Osteocyte (in vitro differentiated cells): ENCODE measurements at places on chromosomes 11 and 22. TPM values are rescaled to one million over a fixed set of nuclear protein-coding genes. Genes with fewer than 3 reads are reported as not detected.

DNA sequence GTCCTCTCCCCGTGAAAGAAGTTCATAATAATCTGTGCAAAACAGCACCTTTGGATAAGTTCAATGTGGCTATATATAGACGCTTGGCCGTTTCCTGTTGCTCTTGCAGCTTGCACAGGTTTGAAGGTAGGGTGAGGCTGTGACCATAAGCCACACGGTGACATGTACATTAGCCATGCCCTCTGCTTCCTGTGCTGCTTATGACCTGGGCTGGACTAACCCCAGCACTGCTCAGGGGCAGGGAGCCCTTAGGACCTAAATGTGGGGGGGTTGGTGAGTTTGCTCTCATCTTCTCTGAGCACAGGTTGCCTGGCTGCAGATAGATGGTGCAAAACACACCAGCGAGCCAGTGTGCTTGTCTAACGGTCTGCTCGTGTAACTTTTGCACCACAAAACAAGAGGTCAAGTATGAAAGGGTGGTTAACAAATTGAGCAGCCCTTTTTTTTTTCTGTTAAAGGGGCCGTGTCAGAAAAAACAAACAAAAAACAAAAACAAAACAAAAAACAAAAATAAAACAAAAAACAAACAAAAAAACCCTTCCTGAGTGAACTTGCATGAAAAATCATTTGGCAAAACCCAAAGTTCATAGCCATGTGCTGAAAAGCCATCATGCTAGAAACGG lies 37.3 kb downstream of the FLI1 start:
- DNase-seq = no peak

DNA sequence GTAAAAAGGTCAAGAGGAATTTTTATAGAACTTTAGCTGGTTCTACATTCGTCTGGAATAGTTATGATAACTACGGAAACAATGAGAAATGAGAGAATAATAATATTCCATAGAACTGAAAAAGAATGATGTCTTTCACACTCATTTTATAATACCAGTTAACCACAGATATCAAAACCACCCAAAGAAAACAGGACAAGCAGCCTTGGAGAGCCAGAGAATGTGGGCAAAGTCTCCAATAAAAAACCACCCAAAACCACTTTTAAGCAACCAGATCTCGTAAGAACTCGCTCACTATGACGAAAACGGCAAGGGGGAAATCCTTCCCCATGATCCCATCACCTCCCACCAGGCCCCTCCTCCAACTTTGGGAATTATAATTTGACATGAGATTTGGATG lies 60.8 kb downstream of the ARHGAP32 start:
- DNase-seq = no peak

GRCh38 chr11:112225753-112226061 lies 521 bp upstream of the PTS start:
- DNase-seq = no peak

TIMP3 gene
- total RNA-seq = 36.2 and 37.3 TPM in 2 replicates

DNA sequence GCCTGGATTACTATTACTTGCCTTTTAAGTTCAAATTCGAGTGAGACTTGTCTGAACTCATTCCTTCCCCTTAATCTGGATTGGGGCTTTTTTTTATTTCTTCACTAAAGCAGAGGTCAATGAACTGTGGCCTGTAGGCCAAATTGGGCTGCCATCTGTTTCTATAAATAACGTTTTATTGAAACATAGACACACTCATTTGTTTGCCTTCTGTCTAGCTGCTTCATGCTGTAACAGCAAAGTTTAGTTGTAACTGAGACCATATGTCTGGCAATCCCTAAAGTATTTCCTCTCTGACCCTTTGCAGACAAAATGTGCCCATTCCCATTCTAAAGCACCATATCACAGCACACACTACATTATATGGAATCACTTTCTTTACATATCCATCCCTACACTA lies 207.9 kb upstream of the ISX start:
- no peak for DNase-seq

- DNase-seq = no peak
Measured at GRCh38 chr11:75815345-75816168, 547 bp downstream of the UVRAG start.

DNA sequence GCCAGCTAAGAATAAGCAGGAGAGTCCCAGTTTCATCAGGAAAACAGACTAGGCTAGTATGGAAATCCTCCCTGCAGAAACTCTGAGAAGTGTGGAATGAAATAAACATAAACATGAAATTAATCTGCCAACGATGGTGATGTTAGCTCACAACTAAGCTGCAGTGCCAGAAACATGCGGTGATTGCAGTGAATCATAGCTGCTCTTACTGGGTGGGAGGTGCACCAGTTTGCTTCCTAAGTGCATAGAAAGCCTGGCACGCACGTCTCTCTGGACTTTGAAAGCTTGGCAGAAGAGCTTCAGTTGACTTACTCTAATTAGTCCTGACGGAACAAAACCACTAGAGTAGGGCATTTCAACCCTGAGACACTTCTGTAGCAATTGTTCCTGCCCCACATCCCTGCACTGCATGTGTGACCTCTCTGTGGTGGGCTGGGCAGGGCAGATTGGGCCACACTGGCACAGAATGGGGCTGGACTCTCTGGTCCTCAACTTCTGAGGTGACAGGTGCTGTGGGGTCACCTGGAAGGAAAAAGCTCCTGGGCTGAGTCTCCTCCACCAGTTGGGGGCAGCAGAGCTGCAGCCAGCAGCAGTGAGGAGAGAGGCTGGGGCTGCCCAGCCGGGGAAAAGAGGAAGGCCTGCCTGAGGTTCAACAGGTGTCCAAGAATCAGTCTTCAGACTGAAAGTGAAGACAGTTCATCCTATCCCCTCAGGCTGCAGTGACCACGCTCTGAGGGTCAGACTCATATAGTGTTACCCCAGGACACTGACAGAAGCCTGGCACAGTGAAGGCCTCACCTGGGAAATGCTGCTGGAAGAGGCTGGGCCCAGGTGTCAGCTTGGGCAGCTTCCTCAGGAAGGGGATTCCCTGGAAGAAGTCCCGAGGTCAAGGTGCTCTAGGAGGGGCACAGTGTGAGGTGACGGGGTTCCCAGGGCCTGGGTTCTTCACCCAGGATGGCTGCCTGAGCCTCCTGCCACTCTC lies 40.5 kb downstream of the GGTLC2 start:
- no peak for DNase-seq

DNA sequence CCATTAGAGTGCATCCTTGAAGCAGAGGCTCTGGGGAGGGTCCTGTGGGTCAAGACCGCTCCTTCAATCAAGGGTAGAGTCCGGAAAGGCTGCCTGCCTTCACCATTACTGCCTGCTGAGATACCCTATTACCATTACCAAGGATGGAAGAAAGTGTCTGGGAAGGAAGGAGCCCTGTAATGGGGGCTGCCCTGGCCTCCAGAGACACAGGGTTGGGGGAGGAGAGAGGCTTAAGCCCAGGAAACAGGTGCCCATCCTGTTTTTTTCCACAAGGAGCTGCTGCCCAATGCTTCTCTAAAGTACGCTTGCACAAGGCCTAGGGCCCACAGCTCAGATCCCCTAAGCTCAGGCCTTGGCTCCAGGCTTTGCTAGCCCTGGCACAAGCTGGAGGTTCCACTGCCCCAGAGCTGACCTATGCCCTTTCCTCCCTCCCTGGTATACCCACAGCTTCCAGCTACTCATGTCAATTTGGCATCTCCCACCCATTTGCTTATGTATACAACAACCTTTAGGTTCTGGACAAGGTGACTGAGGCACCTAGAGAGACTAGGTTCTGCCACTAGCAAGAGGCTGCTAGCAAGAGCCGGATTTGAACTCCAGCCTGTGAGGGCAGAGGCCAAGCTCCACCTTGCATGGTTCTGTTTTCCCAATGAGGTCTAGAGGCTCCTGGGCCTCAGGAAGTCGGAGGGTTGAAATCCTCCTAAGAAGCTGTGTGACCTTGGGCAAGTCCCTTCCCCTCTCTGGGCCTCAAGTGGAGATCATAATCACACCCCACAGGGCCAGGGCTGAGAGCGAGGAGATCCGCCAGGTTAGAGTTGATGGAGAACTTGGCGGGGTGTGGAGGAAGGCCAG lies 1.5 kb upstream of the PLCB3 start:
- no peak for DNase-seq

SLC43A1 gene
- 14.3 and 16.2 TPM in 2 replicates for total RNA-seq

OR10W1 gene
- not detected in 2 replicates for total RNA-seq

HEPHL1 gene
- not detected in 2 replicates for total RNA-seq

- DNase-seq = no peak
Measured at GRCh38 chr22:39250131-39250530, 5.3 kb upstream of the PDGFB start.
